Hematopoietic multipotent progenitor cell (in vitro differentiated cells): ENCODE measurements at places on chromosomes 4 and X.

DNA sequence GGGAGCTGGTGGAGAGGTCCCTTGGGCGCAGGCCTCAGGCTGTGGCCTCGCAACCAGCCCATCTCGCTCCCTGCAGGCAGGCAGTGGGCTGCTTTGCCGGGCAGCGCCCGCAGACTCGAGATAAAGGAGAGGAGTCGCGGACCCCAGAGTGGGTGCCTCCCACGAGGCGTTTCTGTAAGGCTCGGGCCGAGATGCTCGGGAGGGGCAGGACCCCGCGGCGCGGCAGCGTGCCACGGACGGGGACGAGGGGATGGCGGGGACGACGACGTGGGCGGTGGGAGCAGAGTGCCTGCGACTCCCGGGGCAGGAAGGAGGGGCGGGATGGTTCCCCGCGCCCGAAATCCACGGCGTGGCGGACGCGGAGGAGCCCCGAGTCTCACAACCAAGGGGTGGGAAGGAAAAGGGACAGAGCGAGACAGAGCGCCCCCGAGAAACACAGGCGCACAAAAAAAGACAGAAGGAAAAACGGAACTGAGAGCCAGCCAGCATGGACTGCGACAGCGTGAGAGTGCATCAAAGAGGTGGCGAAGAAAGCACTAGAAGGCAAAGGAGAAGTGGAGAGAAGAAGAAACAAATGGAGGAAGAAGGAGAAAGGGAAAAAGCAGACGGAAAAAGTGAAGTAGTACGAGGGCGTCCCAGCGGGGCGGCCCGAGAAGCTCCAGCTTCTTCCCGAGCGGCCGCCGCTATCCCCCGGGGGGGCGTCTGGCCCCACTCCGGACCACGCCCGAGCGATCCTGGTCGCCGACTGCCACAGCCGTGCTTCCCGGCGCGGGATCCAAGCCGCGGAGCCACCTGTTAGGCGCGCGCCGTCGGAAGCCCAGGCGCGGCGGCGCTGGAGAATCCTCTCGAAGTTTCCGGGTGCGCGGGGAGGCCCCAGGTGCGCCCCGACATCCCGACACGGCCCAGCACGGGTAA is 1.5 kb downstream of the BEND4 start:
- DNase-seq = no peak

- DNase-seq = no peak
Measured at GRCh38 chrX:55342533-55343501, 78.1 kb upstream of the PAGE3 start.

DNA sequence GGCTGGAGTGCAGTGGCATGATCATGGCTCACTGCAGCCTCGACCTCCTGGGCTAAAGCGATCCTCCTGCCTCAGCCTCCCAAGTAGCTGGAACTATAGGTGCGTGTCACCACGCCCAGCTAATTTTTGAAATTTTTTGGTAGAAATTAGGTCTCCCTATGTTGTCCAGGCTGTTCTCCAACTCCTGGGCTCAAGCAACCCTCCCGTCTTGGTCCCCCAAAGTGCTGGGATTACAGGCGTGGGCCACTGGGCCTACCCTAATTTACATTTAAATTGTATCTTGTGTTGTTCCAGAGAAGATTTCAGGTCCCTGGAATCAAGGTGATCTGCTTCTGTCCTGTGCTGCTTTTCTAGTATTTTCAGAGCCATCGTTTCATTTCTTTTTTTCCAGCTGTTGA is 1.2 kb upstream of the LRPAP1 start:
- no peak for DNase-seq

GRCh38 chr4:152456609-152457008 is 79.3 kb downstream of the FBXW7 start:
- no peak for DNase-seq

- DNase-seq = no peak
Measured at GRCh38 chr4:108203377-108203776, 34.6 kb upstream of the LEF1 start.

GRCh38 chr4:144342949-144343760 is 202.6 kb upstream of the GYPA start:
- DNase-seq = no peak

DNA sequence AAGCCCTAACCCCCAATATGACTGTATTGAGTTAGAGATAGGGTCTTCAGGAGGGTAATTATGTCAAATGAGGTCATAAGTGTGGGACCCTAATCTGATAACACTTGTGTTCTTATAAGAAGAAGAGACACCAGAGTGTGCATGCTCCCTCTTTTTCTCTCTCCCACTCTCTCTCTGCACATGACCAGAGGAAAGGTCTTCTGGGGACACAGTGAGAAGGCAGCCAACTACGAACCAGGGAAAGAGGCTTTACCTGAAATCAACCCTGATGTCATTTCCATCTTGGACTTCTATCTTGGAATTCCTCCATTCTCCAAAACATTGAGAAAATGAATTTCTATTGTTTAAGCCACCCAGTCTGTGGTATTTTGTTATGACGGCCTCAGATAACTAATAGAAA is 97.2 kb upstream of the MAD2L1 start:
- no peak for DNase-seq

DNA sequence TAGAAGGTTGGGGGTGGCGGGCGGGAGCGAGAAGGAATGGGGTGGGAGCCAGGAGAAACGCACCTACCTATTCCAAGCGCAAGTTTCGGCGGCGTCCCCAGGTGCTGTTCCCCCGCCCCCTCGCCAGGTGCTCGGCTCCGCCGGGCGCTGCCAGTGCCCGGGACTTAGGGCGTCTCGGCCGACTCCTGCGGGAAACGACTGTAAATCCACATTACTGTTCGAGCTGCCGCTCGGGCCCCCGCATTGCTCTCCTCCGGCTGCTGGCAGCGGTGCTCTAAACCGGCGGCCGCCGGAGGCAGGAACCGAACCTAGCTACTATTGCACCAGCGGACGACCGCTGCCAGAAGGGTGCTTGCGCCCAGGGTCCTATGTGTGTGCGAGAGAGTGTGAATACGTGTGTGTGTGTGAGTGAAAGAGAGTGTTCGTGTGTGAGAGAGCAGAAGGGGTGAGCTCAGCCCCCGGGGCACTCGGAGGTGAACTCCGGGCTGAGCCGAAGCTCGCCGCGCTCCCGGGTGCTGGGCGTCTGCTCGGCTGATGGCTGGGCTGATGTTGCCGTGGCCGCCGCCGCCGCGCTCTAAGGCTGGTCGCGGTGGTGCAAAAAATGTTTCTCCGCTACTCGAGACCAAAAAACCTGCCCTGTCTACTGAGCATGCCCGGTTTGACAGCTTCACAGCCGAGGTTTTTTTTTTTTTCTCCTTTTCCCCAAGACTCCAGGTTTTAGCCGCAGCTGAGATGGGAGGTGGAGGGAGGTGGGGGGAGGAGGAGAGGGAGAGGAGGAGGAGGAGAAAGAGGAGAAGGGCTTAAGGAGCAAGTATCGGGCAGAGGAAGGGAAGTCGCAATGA is 115.7 kb upstream of the TEX13C start:
- DNase-seq = no peak

- DNase-seq = no peak
Measured at GRCh38 chr4:41160012-41160789, 54.1 kb downstream of the APBB2 start.

DNA sequence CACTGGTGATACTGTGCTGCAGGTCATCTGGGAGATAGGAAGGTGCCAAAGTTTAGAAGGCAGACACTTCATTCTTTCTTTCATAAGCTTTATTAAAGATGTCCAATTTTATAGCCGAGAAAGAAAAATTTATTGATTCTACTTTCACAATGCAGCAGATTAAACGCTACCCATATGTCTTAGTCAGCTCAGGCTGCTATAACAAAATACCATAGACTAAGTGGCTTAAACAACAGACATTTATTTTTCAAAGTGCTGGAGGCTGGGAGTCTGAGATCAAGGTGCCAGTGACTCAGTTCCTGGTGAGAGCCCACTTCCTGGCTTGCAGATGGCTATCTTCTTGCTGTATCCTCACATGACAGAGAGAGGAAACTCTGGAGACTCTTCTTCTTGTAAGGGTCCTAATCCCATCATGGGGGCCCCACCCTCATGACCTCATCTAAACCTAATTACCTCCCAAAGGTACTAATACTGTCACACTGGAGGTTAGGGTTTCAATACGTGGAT is 33.4 kb upstream of the KLHL34 start:
- DNase-seq = no peak

DNA sequence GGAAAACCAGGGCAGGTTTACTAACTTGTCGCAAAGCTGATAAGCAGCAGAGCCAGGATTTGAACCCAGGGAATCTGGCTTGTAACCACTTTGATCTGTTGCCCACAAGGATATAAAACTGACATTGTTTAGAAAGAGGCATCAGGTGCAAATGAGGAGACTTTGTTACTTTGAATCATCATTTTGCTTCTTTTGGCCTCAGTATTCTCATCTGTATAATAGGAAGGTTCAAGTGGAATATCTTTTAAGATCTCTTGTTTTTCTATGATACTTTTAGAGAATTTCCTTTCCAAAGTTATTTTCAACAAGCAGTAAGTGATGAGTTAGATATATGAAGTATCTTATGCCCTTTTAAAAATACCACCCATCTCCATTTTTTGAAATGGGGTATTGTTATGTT is 57.8 kb upstream of the NAP1L5 start:
- no peak for DNase-seq

- DNase-seq = no peak
Measured at GRCh38 chrX:36314303-36314702, 394.8 kb downstream of the CFAP47 start.
